Spleen (tissue), 13 donors: ENCODE measurements at places on chromosomes 4 and X. TPM values are rescaled to one million over a fixed set of nuclear protein-coding genes. Genes with fewer than 3 reads are reported as not detected.

Gene PF4V1
- 2.6 TPM for total RNA-seq

GRCh38 chr4:76569706-76570105, 134.7 kb downstream of the SHROOM3 start:
- DNase-seq: no peak

GRCh38 chrX:147550217-147550616, 361.5 kb upstream of the FMR1 start:
- DNase-seq: no peak

- DNase-seq: peak; percentile 74
Measured at GRCh38 chr4:41360921-41361793, 104.4 kb downstream of the UCHL1 start.

Gene RBMXL3
- not detected for total RNA-seq

Gene NFKB1
- total RNA-seq: 60.8 TPM

- no peak for DNase-seq
Measured at GRCh38 chr4:17367201-17367600, 144.7 kb downstream of the QDPR start.

GRCh38 chr4:112156553-112156952, 11.3 kb downstream of the FAM241A start:
- DNase-seq: no peak

GRCh38 chrX:47146121-47146935, 1.3 kb downstream of the RBM10 start:
- peak; percentile 44 for DNase-seq

GRCh38 chrX:8179656-8180055, 8.6 kb upstream of the VCX2 start:
- DNase-seq: no peak

Gene ZRSR2
- total RNA-seq: 8.3 TPM

- DNase-seq: no peak
Measured at GRCh38 chr4:128907981-128908380, 98.5 kb downstream of the JADE1 start.

GRCh38 chrX:19721726-19722370, 165.6 kb downstream of the SH3KBP1 start:
- DNase-seq: no peak

GRCh38 chr4:65658117-65658516, 12.2 kb downstream of the EPHA5 start:
- no peak for DNase-seq

Gene ENPEP
- 33.1 TPM for total RNA-seq

Gene WFS1
- total RNA-seq: 38.4 TPM

- DNase-seq: no peak
Measured at GRCh38 chr4:164252286-164252685, 501.6 kb upstream of the SMIM31 start.

GRCh38 chr4:168138143-168138542, 45.8 kb downstream of the ANXA10 start:
- no peak for DNase-seq

DNA sequence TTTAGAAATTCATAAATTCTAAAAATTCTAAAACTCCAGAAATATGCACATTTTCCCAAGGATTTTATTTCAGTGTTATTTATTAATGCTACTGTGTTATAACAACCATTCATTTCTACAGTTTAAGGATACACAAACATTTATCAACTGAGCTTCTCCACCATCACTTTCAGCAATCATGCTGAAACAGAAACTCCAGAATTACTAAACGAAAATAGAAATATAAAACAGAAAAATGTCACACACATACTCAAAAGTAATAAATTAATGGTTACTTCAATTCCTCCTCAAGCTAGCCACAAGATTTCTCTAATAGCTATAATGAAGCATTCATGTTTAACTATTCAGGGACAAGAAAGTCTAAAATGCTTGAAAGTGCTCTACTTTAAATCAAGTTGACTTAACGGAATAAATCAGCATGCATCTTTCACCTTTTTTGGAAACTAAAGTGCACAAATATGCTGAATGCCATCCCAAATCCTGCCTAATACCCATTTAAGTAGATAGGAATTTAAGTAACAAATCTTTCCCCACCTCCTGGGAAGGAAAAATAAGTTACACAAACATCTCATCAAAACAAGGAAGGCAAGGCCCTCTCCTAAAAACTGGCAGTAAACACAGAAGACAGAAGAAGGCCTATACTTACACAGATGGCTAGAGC, 563 bp downstream of the FAM13A start:
- no peak for DNase-seq

Gene PRRG3
- total RNA-seq: 1.8 TPM

- DNase-seq: no peak
Measured at GRCh38 chr4:20532116-20532790, 168.0 kb upstream of the PACRGL start.

DNA sequence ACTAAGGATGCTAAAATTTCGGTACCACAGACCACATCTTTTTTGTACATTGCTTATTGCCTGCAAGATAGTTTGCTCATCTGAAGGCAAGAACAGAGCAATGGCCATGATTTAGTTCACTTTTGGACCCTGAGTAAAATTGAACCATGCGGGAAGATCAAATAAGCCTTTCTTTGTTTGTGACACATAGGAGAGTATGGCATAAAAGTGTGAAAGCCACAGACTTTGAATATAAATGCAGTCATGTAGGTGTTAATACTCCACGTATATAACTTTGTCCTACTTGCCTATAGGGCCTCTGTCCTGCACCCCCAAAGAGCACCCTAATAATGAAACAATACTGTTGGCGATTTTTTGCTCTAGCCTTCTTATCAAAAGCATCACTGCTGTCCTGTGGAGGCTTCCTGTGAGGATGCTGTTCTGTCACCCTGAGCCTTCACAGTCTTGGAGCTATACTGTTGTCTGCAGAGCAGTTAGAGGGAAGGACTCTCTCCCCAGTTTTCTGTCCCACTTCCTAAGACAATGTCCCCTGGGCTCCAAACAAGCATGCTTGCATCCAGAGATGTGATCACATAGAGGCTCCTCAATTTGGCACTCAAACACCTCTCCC, 10.2 kb upstream of the CXCL13 start:
- DNase-seq: no peak

DNA sequence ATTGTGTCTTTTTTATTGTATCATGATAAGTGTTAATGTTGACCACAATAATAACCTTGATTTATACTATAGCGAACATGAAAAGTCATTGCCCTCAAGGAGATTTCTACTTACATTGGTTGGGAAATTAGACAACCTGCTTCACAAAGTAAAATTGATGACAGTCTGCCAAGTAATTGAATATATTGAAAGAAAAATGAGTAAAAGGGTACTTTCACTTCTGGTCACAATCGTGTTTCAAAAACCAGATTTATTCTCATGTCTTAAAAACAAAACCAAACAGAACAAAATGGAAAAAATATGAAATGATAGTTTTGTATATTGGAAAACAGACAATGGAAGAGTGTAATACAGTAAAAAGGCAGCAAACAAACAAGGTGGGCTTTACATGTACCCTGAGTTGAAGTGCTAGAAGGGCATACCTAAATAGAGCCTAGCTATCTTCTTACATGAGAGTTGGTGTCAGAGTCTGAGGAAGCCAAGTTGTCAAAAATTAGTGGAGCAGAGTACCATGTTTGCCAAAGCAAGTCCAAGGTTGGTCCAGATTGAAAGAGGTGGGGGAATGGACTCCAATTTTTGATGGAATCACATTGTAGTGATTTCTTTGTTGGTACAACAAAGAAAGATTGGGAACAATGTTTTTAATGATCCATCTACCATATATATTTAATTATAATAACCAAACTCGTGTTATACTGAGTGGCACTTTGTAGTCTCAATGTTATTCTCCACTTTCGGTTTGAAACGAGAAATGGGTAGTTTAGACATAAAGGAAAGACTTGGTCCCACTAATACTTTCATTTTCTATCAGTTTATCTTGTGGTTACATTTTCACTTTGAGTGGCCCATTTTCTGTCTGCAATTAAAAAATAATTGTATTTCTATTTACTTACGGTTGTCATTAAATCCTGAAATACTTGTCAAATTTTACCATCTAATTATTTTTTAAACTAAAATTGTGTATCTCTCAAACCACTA, 775.6 kb downstream of the STIM2 start:
- no peak for DNase-seq

- no peak for DNase-seq
Measured at GRCh38 chrX:10526451-10526850, 93.9 kb downstream of the MID1 start.

DNA sequence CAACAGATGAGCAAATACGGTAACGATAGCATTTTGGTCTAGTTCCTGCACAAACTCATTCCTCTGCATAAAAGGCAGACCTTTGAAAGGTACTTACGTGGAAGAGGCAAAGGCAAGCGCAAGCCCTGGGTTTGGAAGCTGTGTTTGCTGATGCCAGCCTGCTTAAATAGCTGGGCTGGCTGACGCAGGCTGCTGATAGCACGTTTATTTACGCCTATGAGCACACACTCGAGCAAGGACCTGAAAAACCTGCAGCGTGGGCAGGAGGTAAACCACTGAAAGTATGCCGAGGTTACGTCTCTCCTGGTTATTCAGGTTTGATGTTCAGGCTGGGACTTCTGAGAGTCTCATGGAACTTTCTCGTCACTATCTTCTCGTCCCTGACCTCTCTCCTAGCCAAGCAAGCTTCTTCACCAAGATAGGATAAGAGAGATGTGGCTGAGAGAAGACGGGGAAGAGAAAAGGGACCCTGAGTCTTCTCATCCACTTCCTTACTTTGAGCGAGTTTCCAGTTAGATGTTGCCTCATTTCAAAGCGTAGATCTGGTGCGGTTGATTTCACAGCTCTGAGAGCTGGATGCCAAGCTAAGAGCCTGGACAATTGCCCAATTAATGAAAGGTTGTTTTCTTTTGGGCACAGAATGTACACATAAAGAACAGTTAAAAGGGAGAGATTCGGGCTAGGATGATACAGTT, at the start of gene HOPX:
Gene HOPX (minus strand): TSS at position 139 of the 695 bp plus-strand sequence. CDS start 23,480 bp downstream, outside the sequence.
- no peak for DNase-seq

Gene TIMP1
- total RNA-seq: 293 TPM

DNA sequence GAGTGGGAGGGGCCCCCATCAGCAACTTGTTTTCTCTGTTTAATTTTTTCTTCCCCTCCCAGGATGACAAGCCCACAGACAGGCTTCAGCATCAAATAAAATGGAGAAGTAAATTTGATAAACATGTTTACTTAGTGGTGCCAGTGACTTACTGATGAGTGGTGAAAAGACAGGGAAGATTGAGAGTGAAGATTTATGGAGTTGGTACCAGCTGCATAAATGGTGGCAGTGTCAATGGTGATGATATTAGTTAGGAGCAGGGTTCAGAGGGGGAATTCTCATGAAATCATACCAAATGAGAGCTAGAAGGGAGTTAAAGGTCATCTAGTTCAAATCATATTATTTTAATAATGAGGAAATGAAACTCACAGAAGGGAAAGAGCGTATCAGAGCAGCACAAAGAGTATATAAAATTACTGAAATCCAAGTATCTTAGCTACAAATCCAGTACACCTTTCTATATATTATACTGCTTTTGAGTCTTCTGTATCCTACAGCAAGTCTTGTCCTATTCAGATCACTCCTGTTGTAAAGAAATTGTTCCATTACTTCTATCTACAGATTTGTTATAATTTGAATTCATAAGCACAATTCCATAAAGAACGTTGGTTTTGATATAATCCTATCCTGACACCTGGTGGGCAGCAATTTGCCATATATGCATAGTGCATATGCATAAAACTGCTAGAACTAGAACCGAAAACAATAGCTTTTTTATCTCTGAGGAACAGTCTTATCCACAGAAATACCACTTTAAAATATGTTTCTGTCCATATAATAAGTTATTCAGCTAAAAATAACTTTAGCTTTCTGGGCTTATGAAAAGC, 5.0 kb downstream of the P2RY10 start:
- no peak for DNase-seq

- peak; percentile 59 for DNase-seq
Measured at GRCh38 chr4:74365761-74366160, 816 bp downstream of the EREG start.

Gene ARHGAP6
- 10.8 TPM for total RNA-seq

GRCh38 chr4:113272523-113272922, 223.1 kb downstream of the ANK2 start:
- no peak for DNase-seq

GRCh38 chrX:74420196-74421035, 877 bp upstream of the SLC16A2 start:
- DNase-seq: peak; percentile 82

GRCh38 chr4:74044677-74045076, 6.2 kb upstream of the CXCL3 start:
- DNase-seq: no peak

DNA sequence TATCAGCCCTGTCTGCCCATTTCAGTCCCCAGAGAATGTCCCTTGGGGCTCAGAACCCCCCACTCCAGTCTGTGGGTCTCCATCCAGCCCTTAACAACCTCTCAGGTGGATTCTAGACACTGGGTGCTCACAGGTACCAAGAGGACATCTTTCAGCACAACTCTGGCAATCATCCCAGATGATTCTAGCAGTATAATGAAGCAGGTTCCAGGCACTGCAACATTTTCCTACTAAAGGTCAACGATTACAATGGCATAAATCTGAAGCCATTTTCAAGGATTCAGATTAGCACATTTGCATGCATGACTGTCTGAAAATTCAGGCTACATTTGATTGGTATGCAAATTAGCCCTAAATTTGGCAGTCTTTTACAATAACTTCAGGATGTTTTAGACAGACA, 10.0 kb downstream of the SLC2A9 start:
- no peak for DNase-seq

DNA sequence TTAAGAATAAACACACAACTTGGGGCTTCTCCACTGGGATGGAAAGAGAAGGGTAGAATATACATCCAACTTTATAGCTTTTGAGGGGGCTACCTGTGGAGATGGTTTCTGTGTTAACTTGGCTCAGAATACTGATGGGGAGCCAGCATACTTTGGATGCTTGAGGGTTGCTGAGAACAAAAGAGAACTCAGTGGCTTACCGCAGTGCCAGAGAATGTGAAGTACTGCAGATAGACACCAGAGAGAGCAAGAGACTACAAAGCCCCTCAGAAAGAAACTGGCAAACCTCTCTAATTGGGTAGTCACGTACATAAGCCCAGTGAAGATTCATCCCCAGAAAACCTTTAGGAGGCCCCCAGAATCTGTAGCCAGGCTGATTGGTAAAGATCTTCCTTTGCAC, 214.4 kb downstream of the DCHS2 start:
- DNase-seq: no peak

- DNase-seq: no peak
Measured at GRCh38 chr4:129176864-129177263, 80.9 kb downstream of the C4orf33 start.

GRCh38 chr4:116122124-116122523, 963.3 kb downstream of the TRAM1L1 start:
- DNase-seq: no peak

DNA sequence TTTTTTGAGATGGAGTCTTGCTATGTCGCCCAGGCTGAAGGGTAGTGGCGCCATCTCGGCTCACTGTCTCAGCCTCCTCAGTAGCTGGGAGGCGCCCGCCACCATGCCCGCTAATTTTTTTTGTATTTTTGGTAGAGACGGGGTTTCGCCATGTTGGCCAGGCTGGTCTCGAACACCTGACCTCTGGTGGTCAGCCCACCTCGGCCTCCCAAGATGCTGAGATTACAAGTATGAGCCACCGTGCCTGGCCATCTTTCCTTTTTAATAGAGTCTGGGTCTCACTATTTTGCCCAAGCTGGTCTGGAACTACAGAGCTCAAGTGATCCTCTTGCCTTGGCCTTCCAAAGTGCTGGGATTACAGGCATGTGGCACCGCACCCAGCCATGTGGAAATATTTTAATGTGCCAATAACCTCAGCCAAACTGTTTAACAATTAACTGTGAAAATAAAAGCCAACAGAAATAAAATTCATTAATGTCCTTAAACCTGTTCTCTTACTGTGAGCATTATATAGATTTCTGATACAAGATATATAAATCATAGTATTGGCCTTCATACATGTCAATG, 16.3 kb downstream of the PDS5A start:
- DNase-seq: no peak
